ENCODE measurements at places on chromosomes 5 and 9.

- DNase-seq = no peak
- no peaks in the 10 kb centered on the region for H3K36me3 ChIP-seq
Measured at GRCh38 chr9:35940458-35941407, 17.2 kb downstream of the OR2S2 start.

- no peaks in the 10 kb centered on the region for H3K4me1 ChIP-seq
- no peak for DNase-seq
- H3K4me3 ChIP-seq = no peak overlapping the region
- H3K27ac ChIP-seq = no peak overlapping the region
Measured at GRCh38 chr5:108869066-108869465, 121.4 kb downstream of the FER start.

GRCh38 chr9:88076286-88077070 is 61.8 kb downstream of the SPATA31C2 start:
- H3K27me3 ChIP-seq = peaks cover 8% of the 10 kb centered on the region
- H3K4me3 ChIP-seq = peak overlapping the region; percentile 66

DNA sequence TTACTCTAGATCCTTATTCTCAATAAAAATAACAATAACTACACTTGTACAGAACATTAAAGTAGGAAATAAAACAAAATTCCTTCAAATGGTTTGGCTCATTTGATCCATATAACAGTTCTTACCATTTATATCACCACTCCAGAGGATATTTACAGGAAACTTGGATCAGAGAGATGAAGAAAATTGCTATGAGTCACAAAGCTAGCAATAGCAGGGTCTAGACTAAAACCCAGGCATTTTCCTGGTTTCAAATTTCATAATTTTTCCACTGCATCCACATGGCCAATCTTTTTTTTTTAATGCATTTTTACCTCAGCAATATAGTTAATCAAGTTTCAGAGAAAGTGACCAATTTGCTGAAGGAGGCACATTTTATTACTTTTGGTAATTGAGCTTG is 299.2 kb downstream of the ELAVL2 start:
- H3K4me1 ChIP-seq = no peaks in the 10 kb centered on the region
- DNase-seq = peak; percentile 38
- H3K36me3 ChIP-seq = no peaks in the 10 kb centered on the region
- H3K27ac ChIP-seq = no peak overlapping the region
